Activated T-cell treated with anti-CD3 and anti-CD28 coated beads for 1 hour (primary cell): ENCODE measurements at places on chromosomes 6 and 20.

- no peak for DNase-seq
Measured at GRCh38 chr6:33279257-33279695, 2.4 kb downstream of the B3GALT4 start.

DNA sequence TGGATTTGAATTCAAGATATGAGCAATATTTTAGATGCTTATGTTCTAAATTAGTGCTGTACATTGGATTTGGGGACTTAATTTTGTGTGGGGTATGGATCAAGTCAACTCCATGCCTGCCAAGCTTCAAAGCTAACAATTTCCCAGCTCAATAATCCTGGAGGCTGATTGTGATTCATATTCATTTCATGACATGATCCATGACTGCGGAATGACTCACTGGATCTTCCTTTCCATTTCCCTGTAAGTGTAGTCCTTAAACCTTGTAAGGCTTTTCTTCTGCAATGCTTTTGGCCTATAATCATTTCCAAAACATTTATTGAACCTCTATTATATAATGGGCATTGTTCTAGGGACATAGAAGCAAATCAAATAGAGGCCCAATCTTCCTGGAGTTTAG lies 44.7 kb upstream of the CCN2 start:
- DNase-seq = no peak

DNA sequence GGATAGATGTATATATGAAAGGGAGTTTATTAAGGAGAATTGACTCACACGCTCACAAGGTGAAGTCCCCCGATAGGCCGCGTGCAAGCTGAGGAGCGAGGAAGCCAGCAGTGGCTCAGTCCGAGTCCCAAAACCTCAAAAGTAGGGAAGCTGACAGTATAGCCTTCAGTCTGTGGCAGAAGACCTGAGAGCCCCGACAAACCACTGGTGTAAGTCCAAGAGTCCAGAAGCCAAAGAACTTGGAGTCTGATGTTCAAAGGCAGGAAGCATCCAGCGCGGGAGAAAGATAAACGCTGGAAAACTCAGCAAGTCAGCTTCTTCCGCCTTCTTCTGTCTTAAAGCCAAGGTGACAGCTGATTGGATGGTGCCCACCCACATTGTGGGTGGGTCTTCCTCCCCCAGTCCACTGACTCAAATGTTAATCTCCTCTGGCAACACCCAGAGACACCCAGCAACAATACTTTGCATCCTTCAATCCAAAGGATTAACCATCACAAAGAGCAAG lies 102.6 kb upstream of the GJE1 start:
- DNase-seq = no peak

- DNase-seq = no peak
Measured at GRCh38 chr6:5082487-5083306, 2.4 kb upstream of the PPP1R3G start.

GRCh38 chr20:34815636-34816035 lies 9.8 kb downstream of the NCOA6 start:
- DNase-seq = no peak

GRCh38 chr20:23164176-23164601 lies 78.1 kb upstream of the CD93 start:
- no peak for DNase-seq

- no peak for DNase-seq
Measured at GRCh38 chr6:82681119-82681714, 317.6 kb downstream of the TPBG start.

- DNase-seq = no peak
Measured at GRCh38 chr6:139308936-139309603, 17.3 kb upstream of the TXLNB start.

DNA sequence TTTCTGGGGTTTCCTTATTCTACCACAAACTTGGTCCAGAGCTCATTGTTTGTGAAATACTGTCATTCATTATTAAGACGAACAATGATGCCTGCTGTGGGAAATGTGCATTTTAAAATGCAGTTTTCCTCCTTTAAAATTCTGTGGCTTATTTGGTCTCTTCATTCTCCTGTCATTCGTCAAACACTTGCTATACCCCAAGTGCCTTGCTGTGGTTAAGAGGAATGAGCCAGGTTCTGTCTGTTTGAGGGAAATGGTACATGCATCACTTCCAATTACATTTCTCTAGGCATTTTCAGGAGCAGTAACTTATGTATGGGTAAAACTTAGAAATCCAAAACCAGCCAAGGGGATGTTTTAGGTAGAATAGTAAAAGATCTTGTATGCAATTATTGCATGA lies 1087.7 kb downstream of the KIF16B start:
- no peak for DNase-seq

DNA sequence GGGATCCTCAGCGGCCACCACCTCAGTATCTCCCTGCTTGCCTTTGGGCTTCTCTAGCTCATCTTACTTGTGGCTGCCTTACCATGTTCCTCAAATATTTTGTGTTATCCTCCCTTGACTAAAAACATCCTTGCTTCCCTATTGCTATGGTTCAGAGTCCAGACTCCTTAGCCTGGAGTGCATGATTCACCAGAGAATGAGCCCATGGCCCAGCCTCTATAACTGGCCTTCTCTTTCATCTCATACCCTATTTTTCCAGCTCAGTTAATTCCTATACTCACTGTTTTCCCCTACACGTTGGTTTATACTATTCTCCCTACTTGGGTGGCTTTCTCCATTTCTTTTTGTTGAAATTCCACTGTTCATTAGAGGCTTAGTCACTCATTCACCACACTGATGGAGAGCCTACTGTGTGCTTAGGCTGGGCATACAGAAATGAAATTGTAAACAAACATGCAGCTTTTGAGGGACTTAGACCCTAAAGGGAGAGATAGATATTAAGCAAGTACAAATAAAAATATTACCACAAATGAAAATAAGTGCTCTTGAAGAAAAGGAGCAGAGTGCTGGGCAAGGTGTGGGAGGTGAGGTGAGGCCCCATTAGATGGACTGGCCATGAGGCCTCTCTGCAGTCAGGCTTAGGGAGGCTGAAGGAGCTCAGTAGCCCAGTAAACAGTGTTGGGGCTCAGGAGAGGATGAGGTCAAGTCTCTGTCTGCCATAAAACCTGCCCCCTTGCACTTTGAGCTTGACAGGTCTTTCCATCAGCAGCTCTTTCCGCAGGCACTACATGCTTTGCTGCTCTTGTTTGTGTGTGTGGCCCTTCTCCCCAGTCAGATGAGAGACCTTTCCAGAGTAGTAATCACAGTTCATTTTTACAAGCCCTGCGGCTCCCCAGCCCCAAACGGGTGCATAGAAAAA lies 109.3 kb downstream of the TCP11 start:
- DNase-seq = no peak

DNA sequence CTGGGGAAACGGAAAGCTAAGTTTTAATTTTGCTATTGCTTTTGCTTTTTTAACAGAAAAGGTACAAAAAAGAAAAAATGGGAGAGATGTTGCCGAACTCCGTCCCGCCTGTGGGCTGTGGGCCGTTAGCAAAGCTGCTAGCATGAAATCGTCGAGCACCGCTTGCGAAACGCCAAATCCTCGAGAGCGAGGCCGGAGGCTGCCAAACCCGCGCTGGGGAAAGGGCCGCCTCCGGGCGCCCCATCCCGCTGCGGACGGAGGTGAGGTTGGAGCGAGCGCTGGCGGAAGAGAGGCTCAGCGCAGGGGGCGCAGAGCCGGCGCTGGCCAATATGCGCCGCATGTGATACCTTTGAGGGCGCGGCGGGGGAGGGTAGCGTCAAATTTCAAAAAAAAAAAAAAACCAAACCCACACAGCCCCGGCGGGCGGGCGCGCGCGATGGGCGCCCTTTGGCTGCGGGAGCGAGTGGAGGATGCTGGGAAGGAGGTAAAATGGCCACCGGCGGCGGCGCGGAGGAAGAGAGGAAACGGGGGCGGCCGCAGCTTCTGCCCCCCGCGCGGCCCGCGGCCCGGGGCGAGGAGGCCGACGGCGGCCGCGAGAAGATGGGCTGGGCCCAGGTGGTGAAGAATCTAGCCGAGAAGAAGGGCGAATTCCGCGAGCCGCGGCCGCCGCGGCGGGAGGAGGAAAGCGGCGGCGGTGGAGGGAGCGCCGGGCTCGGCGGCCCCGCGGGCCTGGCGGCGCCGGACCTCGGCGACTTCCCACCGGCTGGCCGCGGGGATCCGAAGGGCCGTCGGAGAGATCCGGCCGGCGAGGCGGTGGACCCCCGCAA lies at the start of gene ZCCHC3:
TSS of gene ZCCHC3 (plus strand) at position 473 of the 827 bp plus-strand sequence. CDS start at position 490, 17 bp downstream.
- peak; percentile 73 for DNase-seq

- DNase-seq = no peak
Measured at GRCh38 chr6:153125032-153125431, 6.0 kb downstream of the RGS17 start.

GRCh38 chr6:108667993-108668392 lies 107.3 kb downstream of the FOXO3 start:
- no peak for DNase-seq

DNA sequence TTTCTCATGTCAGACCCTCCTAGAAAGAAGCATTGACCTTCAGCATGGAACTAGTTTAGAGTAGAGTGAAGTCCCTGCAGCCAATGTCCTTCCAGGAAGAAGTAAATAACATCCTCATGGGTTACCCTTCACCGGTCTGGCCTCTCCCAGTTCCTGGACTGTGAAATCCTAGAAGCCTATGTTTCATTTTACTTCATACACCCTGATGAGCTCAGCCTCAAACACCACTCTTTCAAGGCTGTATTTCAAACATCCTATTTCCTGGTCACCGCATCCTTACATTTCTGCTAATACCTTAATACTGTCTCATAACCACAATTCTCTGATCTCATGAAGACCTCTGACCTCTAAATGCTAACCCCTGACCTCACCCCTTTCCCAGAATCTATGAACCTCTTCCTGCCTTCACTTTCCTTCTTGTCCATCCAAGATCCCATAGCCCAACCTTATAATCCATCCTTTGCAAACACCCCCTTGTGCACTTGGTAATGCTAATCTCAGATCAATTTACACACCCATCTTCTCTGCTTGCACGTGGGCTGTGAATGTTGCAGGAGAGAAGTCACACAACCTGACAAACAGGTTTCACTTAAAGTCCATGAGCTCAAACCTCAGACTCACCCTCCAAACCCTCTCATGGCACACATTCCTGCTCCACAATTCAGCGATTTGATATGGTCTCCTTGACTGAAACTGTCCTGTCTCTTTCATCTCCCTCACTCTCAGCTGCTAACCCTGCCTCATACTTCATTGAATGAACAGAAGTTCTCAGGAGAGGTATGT lies 30.2 kb downstream of the SLC2A10 start:
- no peak for DNase-seq

- no peak for DNase-seq
Measured at GRCh38 chr6:71205336-71205956, 83.2 kb upstream of the OGFRL1 start.
